ENCODE measurements at places on chromosomes 6 and 20. TPM values are rescaled to one million over a fixed set of nuclear protein-coding genes. Genes with fewer than 3 reads are reported as not detected.
A peak's percentile ranks its signal among the peaks of the same experiment; 100 is the strongest.

Gene DDX27
- total RNA-seq, result 62.4 TPM

Gene BANF2
- total RNA-seq, result not detected

DNA sequence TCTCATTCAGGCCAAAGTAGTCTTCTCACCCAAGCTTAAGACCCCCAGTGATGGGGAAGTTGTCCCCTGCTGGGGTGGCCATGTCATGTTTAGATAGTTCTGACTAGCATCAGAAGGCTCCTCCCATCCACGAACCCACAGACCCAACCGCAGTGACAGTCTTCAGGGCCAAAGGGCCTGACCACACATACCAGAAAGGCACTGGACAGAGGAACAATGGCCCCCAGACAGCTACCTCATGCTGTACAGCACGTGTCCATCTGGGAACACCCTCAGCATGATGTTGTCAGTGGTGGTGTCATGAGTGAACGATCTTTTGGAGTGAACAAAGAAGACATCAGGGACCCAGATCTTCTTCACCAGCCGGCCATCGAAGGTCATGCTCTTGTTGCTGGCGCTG lies 46.3 kb downstream of the GABRR2 start:
- no peak for DNase-seq

DNA sequence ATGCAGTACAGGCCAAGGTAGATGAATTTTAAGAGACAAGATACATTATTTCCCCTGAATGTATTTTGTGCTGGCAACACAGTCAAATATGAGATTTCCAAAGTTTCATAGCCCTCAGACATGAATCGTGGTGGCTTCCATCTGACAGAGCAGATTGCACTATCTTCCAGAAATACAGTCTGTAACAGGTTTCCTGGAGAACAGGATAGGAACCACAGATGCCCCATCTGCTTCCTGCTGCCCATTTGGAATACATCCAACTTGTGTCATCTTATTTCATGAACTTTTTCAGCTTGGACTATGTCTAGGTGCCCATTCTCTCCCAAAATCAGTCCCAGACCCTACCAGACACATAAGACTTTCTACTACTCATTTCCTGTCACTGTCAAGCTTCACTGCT lies 426.0 kb downstream of the KIF16B start:
- no peak for DNase-seq

DNA sequence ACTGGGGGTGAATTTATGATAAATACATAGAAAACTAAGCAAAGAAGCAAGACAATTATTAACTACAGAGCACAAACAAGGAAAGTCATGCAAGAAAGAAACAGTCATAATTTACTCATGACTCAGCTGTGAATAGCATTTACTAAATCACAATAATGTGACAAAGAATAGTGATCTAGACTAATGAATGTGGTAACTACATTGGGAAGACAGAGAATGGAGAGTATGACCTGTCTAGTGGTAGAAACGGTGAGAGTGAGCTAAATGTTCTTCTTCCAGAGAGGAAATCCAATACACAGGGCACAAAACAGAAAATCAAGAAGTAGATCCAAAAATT lies 153.5 kb upstream of the DST start:
- no peak for DNase-seq

GRCh38 chr6:27334141-27334540 lies 22.1 kb upstream of the POM121L2 start:
- DNase-seq, result peak; percentile 3

DNA sequence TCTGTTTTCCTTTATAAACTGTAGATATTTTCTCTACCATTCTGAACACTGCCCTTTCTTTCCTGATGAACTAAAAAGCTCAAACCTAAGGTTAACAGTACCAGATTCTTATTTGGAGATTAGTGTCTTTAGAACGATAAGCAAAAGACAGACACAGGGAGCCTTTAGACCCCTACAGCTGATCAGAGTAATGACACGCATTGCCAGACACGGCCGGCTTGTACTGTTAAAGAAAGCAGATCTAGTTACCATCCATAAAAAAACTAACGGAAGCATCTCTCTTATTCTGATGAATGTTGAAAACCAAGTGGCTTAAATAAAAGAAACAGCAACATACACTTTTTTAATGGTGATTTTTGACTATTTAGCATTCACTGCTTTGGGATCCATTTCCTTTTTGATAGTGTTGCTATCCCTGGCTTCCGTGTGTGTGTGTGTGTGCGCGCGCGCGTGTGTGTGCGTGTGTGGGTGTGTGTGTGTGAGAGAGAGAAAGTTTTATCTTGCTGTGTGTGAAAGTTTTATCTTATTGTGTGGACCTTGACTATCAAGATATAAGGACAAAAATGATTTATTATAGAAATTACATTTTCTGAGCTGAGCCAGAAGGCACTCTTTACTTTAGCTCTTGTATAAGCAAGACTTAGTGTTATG lies 95.6 kb upstream of the SLC35B3 start:
- peak; percentile 47 for DNase-seq

- no peak for DNase-seq
Measured at GRCh38 chr6:159969204-159969912, 476 bp downstream of the IGF2R start.

DNA sequence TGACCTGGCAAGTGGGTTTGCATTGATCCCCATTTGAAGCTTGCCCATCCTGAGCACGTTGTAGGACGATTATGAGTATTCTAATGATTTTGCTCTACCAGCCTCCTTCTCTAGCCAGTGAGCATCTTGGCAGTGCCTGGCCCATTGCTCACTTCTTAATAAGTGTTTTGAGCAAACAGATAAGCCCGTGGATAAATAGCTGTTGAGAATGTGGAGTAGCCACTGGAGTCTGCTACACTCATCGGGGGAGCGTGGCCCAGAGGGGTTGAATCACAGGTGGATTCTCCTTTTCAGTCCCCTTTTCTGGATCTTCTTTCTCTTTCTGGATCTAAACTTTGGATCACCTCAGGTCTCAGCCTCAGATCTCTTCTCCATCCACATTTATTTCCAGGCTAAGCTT lies 15.9 kb upstream of the EDN3 start:
- DNase-seq, result no peak

DNA sequence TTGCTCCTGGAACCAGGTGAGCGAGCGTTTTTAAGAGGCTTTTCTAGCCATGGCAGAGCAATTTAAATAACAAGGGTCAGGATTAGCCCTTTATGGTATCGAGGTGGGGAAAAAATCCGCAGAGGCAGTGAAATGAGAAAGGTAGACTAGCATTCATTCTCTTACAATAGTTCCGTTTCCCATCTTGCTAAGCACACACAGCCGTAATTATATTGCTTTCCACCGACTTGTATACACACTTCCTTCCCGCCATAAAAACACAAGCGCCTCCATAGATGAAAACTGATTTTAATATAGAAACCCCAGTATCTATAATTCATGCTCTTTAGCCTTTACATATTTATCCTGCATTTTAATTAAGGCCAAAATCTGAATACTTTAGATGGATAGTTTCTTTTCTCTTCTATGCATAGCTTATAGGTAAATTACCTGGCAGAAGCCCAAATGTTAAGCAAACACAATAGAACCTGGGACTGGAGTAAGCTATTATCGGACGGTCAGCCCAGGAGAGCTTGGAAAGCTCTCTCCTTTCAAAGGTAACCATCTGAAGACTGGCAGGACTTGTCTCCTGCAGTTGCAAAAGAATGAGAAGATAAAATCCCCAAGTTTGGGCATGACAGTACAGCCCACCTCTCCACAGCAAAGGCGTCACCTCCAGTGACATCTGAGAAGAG lies 90.9 kb upstream of the MC3R start:
- DNase-seq, result no peak

Gene MCHR2
- total RNA-seq, result not detected

DNA sequence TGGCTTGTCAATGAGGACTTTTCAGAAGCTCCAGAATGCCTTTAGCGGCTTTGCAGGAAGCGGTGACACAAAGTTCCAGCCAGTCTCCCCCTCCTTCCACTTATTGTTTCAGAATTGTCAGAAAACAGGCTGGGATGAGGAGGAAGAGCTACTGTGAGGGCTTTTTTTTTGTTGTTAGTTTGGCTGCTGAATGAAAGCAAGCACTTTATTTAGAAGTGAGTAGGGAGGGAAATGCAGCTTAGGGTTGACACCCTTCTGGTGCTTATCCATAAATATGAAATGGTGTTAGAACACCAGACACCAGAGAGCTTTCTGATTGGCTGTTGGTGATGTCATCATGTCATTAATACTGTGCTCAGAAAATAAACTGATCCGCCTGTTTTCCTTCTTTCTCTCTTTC lies 251.5 kb downstream of the SOX4 start:
- no peak for DNase-seq

DNA sequence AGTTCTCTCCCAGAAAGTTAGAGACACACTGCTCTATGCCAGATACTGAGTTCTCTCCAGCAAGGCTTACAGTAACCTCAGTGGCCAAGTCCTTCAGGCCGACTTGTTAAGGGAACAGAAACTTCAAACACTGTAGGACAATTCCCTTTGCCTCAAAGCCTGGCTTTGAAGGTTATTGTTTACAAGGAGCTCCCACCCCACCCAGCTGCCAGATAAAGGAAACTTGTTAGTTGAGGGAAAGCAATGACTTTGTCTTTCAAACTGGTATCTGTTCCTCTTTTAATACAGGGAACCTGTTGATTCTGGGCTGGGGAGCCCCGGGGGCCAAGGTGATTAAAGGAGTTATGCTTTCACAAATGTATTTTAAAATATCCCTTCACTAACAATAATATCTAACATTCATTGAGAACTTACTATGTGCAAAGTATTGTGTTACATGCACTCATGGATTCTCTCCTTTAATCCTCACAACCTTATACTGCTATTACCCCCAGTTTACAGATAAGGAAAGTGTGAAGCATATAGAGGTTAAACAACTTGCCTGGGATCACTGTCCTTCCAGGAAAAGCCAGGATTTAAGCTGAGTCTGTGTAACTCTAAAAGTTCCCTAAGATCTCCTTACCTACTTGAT lies 27.6 kb upstream of the CDKN1A start:
- no peak for DNase-seq

DNA sequence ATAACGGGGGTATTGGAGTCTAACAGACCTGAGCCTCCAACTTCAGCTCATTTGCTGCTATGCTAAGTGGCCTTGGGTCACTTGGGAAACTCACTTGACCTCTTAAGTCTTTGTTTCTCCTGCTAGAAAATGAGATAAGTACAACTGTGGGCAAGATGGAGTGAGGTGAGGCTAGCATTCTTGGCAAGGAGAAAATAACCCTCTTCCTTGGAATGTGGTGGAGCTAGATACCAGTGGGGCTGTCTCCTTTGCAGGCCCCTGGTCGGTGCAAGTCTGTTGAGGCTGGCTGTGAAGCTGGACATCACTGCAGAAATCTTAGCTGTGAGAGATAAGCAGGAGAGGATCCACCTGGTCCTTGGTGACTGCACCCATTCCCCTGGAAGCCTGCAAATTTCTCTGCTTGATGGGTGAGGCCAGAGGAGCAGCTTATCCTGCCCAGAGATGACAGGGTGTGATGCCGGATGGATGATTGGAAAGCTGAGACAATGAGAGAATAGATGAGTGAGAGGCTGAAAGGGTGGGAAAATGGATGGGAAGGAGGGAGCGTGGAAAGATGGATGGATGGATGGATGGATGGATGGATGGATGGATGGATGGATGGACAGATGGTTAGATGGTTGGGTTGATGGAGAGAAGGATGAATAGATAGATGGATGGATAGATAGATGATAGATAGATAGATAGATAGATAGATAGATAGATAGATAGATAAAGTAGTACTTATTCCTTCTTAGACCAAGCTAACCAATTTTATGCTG lies 4.4 kb downstream of the BPIFA1 start:
- no peak for DNase-seq

GRCh38 chr20:49766979-49767521 lies 45.6 kb upstream of the SLC9A8 start:
- DNase-seq, result no peak

DNA sequence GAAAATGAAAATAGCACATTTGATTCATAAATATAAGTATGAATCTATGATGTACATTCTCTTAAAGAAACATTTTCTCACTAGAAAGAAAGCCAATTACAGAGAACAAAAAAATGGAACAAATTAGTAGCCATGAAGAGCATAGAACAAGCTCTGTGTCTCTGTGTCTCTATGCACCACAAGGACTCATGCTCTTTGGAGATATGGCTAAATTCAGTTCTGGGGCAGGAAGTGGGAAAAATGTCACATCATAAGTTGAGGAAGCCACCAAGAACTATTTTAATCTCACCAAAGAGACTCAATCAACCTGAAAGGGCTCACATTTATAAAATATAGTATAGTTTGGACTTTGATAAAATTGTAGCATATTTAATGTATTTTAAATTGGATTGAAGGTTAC lies 1259.8 kb upstream of the GJE1 start:
- no peak for DNase-seq

Gene CPNE5
- 0.13 TPM for total RNA-seq

DNA sequence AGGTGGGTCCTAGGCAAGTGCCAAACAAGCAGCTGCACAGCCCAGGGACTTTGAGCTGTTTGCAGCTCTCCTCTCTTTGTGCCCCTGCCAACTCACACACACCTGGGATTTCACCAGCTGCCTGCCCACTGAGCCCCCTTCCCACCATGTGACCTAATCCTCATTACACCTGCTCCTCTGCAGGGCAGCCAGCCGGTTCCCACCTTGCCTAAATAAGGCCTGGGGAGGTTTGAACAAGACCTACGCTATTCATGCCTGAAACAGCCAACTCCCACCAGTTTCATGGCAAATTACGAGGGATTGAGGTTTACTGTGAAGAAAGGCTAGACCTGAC lies 92.6 kb upstream of the SOX4 start:
- no peak for DNase-seq

Gene SUPT3H
- 10.8 TPM for total RNA-seq

DNA sequence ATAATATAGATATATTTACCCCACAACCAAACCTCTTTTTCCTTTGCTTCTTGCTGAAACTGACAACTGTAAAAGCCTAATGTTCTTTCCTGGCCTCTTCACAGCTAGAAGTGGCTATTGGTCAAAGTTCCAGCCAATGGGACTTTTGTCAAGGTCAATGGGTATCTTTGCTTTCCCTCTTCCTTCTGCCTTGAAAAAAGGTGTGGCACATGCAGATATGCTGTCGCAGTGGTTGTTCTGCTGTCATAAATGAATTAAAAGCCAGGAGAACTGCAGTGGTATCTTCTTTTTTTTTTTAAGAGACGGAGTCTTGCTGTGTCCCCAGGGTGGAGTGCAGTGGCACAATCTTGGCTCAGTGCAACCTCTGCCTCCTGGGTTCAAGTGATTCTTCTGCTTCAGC lies 29.9 kb downstream of the MAN1A1 start:
- DNase-seq, result no peak

DNA sequence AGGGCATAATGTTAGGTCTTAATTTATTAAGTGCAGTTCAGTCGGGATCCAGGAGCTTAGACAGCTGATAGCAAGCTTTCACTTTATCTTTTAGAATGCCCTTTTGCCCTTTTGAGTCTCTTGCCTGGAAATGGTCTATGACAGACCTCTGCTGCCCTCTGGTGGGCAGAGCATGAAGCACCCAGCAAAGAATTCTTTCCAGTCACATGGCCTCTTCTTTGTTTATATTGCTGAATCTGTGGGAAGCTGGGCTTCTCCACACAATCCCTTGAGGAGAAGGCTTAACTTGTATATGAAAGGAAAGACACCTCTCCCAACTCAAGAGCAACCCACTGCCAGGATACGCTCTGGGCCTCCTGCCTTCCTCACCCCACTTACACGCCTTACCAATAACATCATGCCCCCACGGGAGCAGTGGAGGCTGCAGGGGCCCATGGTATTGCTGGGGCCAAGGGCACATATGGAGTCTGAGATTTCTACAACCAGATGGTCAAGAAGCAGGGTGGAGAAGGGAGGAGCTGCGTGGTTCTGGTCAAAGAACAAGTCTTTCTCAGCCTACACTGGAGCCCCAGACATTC lies 20.4 kb downstream of the WFDC3 start:
- peak; percentile 89 for DNase-seq
